ENCODE measurements at places on chromosomes 2 and 18.

DNA sequence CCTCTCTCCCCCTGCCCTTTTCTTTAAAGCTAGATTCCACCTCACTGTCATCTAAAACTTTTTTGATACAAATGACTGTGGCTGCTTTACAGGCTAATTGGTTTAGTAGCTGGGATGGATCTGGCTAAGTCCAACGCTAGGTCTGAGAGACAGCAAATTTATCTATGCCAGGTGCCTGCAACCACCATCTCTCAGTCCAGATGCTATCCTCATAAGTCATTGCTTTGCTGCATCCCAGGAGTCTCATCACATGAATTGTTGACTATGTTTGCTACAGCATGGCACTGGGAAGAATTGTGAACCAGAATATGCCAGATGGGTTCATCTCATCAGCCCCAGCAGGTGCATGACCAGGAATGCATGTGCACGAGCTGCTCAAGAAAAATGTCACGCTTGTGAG lies 100.0 kb upstream of the PID1 start:
- DNase-seq: no peak

DNA sequence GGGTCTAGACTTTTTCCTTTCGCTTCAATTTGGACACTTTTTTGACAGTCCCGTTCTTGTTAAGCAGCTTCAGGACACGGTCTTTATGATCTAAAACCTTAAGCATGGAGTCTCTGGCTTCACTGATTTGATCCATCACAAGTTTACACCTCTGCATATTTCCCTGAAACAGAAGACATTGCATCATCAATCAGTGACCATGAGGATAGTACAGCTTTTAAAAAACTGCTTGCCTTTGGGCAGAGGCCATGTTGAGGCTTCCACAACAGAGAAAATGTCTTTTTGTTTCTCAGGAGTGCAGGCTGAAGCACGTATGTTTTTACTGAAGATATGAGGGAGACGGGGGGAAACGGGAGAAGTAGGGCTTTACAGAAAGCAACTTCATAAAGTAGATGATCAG lies 56.2 kb upstream of the AMMECR1L start:
- no peak for DNase-seq

- no peak for DNase-seq
Measured at GRCh38 chr18:78770823-78771139, 208.8 kb upstream of the SALL3 start.

- no peak for DNase-seq
Measured at GRCh38 chr18:28916456-28916855, 739.5 kb upstream of the CDH2 start.

- DNase-seq: no peak
Measured at GRCh38 chr2:70381821-70382220, 80.0 kb upstream of the FAM136A start.

- no peak for DNase-seq
Measured at GRCh38 chr2:138113871-138114525, 149.7 kb downstream of the HNMT start.

GRCh38 chr2:6963727-6964126 lies 46.5 kb downstream of the RNF144A start:
- no peak for DNase-seq

- no peak for DNase-seq
Measured at GRCh38 chr18:45725336-45725735, 1.4 kb downstream of the SLC14A1 start.

DNA sequence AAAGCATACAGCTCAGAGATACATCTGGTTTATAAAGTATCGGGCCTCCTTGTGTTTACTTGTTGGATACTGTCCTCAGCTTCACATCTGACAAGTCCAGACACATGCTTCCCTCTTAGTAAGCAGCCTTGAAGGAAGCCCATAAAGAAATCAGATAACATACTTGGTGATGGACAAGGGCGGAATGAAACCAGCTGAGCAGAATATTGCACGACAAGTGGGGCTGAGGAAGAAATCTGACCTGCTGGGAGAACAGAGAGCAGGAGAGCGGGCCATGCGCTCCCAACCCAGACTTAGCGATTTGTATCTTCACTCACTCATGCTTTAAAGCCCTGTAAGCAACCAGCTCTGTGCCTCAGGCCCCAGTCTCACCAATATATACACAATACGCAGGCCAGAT lies 208.4 kb downstream of the CDH20 start:
- DNase-seq: no peak

- peak; percentile 25 for DNase-seq
Measured at GRCh38 chr2:190551928-190552327, 17.4 kb upstream of the NEMP2 start.

DNA sequence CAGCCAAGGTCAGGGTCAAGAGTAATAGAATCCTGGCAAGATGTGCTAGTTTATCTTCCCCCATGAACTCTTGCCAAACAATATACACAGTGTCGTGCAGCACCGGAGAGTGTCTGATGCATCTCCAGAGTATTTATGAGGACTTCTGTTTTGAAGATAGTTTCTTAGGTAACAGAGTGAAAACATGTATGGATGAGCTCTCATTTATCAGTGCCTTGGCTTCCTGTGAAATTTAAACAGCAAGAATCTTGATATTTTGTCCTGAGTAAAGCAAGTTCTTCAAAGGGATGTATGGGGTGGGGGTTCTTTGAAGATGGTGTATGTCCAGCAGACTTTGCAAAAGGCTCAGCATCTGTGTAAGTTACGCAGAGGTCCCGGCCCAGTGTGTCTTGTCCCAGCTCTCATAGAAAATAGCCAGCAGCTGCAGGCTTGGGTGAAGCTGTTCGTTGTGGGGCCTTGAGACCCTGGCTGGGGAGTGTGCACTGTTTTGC lies 361.0 kb upstream of the NT5C1B start:
- DNase-seq: no peak

- no peak for DNase-seq
Measured at GRCh38 chr2:8049176-8049575, 632.7 kb upstream of the ID2 start.

DNA sequence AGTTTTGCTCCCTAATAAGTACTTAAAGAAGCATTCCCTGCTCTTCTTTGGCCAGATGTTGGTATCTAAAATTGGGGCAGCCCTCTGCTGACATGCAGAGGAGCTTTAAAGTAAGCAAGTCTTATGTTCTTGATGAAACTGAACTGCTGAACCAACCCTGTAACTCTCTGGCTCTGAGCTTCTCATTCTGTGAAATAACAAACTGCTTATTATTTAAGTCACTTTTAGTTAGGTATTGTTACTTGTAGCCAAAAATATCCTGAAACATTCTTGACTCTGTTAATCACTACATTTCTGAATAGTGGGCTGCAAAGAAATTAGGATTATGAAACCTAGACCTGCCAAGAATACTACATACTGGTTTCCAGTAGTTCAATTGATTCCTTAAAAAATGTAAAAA lies 15.5 kb downstream of the PPP3R1 start:
- no peak for DNase-seq

DNA sequence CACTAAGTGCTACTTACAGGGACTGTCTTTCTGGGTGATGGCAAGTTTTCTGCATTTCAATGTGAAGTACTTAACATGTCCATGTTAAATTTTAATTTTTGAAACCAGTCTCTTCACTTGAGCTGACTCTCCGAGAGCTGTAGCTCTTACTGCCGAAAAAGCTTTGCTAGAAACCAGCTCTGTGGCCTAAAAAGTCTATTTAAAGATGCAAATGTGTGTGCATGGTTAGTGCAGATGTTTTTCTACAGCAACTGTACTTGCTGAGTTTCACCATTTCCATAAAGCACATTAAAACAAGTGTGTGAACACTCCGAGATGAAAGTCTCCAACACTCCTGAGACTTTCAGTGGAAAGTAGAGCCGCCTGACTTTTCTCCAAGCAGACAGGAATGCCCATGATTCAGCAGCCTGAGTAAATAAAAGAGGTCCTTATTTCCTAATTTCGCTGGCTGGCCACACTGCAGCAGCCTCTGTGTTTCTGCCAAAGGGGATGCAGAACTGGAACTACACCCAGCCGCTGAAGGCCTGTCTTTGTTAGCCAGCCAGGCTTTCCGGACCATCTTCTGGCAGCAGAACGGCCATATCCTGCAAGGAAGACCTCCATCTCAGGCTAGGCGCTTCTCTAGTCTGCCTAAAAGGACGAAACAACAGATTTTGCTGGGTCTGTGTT lies 121.2 kb downstream of the ZNF521 start:
- DNase-seq: no peak

GRCh38 chr2:36659872-36660312 lies 36.6 kb upstream of the VIT start:
- no peak for DNase-seq

GRCh38 chr18:51890762-51891161 lies 449.2 kb upstream of the DCC start:
- no peak for DNase-seq

DNA sequence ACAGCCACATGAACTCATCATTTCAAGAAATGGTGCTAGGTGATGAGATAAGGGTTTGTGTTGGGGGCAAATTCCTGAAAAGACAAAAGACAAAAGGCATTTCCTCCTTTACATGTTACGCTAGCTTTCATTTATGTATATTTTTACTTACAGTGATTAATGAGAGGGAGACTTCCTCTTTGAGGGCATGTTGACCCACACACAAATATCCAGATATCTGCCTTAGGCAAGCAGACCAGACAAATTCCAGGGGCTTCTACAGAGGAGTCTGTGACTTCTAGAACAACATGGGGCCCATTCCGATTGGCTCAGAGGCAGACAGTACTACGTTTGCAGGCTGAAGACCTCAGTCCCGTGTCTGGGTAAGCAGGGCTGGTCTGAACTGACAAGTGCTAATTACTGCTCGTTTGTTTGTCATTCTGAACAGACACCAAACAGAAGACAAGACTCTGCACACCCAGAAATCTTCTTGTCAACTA lies 74.8 kb upstream of the ST6GAL2 start:
- no peak for DNase-seq

- DNase-seq: no peak
Measured at GRCh38 chr2:238059505-238059904, 1.3 kb upstream of the SCLY start.

GRCh38 chr2:72765997-72766609 lies 59.7 kb downstream of the EXOC6B start:
- no peak for DNase-seq

- no peak for DNase-seq
Measured at GRCh38 chr18:77960791-77961410, 711.3 kb downstream of the GALR1 start.

DNA sequence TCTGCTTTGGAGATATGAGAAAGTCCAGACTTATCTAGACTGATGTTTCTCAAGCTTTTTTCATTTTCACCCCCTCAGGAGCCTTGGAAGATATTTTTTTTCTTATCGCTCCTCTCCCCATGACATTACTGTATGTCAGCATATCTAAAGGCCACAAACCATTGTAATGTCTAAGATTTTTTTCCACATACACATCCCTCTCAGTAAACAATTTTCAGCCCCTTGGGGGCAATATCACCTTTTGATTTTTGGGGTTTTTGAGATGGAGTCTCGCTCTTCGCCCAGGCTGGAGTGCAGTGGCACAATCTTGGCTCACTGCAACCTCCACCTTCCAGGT lies 60.3 kb upstream of the REL start:
- DNase-seq: no peak

- DNase-seq: no peak
Measured at GRCh38 chr2:159110784-159111183, 142.3 kb downstream of the TANC1 start.

DNA sequence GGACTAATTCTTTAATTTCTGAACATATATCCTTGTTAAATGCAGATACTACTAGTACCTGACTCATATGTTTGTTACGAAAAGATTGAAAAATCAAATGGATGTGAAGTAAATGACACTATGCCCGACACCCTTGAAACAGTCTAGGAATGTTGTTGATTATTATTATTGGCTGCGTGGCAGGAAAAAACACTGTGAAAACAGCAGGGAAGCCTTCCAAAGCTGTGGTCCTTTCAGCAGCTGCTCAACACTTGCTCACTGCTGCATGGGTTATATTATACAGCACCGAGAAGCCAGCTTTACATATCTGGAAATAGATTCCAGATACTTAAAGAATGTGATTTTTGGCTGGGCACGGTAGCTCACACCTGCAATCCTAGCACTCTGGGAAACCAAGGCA lies 26.5 kb downstream of the CRYGD start:
- DNase-seq: no peak

DNA sequence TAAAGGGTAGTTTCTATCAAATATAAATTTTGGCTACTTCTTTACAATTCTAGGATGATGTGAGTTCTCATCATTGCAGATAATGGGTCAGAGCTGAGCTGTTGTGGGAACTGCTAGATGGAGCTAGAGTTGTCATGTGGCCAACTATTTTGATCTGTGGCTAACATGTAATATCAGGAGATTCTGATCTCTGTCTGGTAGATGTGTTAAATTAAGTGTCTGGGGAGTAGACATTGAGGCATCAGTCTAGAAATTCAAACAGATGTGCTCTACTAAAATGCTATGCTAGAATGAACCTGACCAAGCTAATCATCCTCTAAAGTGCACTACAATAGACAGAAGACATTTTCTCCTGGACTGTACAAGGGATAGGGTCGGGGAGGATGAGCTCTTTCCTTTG lies 30.3 kb upstream of the DARS1 start:
- DNase-seq: no peak

DNA sequence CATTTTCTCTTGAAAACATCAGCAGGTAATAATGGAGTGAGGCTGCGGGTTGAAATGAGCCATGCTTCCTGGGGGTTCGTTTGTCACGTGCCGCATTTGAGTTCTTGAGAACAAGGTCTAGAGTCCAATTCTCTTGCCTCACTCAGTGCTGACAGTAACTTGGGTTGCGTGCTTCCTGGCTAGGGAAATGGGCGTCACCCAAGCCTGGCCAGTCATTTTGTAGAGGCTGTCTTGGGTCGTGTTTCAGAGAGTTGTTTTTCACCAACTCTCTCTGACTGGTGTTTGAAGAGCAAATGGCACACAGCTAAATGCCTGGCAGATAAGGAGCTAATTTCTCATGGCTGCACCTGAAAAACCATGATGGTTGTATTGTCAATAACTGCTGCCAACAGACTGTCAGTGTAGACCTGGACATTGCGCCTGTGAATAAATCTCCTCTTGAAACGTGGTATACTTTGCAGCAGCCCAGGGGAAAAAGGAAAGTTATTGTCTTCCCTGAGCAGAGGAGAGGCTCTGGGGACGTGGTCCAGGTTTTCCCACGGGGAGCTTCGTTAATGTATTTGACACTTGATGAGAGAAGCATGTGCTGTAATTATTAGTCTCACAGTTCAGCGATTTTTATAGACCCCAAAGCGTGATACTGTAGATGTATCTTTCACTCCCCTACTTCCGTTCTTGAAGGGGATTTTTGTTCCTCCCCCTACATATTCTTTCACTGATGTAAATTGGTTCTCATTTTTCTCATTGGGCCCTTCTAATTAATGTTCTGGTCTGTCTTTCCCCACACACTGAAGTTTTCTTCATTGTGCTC lies 196.0 kb downstream of the FHOD3 start:
- DNase-seq: no peak

DNA sequence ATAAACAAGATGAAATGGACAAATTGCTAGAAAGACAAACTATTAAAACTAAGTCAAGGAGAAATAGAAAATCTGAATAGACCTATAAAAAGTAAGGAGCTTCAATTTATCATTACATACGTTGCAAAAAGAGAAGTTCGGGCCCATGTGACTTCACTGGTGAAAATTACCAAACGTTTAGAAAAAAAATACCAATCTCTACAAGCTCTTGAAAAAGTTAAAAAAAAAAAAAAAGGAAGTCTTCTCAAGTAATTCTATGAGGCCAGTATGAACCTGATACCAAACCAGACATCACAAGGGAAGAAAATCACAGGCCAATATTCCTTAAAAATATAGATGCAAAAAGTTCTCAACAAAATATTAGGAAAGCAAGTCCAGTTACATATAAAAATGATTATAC lies 20.2 kb upstream of the ACVR2A start:
- DNase-seq: no peak

All from GM10248 (cell line).